ENCODE measurements at places on chromosomes 1 and 21.

GRCh38 chr21:43757601-43758000, 18.5 kb downstream of the CSTB start:
- no peak for DNase-seq

GRCh38 chr1:91555821-91556531, 55.3 kb downstream of the CDC7 start:
- DNase-seq: no peak

DNA sequence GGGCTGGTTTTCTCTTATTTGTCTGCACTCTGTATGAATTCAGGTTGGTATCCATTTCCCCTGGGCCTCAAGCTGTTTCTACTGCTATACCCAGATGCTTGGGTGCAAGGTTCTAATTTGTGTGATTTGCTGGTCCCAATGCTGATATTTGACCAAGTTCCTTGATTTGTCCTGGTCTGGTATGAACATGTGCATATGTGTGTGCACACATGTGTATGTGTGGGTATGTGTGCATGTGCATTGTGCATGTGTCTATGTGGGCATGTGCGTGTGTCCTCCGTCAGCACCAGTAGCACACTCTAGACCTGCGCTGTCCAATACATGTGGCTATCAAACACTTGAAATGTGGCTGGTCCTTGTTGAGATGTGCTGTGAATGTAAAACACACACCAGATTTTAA, 102.4 kb upstream of the TSPAN2 start:
- no peak for DNase-seq

DNA sequence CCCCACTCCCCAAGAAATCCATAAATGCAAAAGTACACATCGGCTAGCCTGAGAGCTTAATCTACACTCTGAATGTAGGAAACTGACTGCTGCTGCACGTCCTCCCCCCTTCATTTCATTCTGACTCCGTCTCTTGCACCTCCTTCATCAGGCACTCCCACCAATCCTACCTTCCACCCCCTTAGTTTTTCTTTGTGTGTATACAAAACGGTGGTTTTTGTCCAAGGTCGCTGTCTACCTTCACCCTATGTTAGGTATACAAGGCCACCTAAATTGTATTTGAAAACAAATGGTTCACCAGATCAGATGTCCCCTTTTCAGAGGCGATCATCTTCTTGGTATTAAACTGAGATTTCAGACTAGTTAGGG, 1.9 kb downstream of the WDR26 start:
- no peak for DNase-seq

GRCh38 chr21:28952686-28953085, 40.0 kb downstream of the LTN1 start:
- no peak for DNase-seq

- DNase-seq: no peak
Measured at GRCh38 chr1:26102526-26102925, 9.1 kb upstream of the PDIK1L start.

DNA sequence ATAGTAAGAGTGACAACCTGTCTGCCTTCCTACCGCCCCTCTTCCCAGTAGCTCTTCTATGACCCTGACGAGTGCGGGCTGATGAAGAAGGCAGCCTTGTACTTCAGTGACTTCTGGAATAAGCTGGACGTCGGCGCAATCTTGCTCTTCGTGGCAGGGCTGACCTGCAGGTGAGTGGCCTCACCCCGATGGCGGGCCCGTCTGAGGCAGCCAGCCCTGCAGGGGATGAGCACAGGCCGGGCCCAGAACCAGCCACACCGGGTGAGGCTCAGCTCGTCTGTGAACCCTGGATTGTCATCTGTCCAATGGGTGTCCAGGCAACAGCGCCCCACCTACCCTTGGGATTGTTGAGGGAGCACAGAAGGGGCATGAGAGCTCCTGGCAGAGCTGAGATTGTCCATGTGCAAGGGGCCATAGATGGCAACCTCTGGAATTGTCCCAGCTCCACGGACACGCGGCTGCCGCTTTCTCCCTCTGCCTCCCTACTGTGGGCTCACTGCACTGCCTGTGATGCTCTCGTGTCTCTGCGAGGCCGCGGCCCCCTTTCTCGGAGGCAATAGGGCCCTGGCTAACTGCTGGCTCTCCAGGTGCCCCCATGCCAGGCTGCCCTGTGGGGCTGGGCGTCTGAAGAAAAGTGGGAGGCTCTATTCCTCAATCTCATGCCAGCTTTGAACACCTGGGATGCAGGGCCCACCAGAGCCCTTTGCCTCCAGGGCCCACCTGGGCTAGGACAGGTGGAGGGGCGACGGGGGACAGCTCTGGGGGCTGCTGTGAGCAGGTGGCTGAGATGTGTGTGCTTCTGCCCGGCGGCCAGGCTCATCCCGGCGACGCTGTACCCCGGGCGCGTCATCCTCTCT, 50.0 kb upstream of the LRRC3 start:
- no peak for DNase-seq

GRCh38 chr1:106700211-106700610, 356.3 kb upstream of the PRMT6 start:
- DNase-seq: no peak

DNA sequence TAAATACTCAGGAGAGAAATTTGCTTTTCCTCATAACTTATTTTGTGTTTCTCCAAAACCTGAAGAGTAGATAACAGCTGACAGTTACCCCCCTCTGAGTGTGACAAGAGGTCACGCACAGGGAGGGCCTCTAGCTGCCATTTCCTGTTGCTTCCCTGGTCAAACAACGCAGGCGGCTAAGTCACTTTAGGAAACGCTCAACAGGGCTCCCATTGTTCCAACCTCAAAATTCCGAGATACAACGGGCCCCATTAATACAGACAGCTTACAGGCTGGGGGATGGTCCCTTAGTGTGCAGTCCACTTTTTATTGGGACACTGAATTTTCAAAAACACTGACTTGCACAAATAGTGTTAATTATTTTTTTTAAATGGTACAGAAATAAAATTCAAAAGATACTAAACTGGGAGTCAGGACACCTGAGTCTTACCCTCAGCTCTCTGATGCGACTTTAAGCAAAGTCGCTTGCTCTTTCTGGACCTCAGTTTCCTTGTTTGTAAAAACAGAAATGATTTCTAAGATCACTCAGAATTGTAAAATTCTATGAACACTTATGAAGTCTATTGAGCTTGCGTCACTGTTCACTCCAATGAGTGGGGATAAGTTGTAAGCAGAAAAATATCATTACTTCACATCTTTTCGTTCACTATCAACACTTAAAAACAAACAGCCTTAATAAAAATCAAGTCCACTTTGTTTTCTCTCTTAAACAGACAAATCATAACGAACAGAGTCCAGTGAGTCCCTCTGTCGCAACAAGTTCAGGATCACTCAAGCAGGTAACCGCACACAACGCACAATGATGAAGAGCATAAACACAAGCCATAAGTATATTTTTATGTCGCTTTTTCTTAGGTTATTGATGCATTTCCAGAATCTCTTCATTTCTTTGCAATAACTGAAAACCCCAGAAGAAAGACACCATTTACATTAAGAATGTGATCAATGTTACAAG, 13.5 kb downstream of the LZIC start:
- no peak for DNase-seq

GRCh38 chr21:15560383-15561056, 169.3 kb upstream of the USP25 start:
- no peak for DNase-seq

GRCh38 chr1:72942008-72942407, 659.7 kb upstream of the NEGR1 start:
- no peak for DNase-seq

DNA sequence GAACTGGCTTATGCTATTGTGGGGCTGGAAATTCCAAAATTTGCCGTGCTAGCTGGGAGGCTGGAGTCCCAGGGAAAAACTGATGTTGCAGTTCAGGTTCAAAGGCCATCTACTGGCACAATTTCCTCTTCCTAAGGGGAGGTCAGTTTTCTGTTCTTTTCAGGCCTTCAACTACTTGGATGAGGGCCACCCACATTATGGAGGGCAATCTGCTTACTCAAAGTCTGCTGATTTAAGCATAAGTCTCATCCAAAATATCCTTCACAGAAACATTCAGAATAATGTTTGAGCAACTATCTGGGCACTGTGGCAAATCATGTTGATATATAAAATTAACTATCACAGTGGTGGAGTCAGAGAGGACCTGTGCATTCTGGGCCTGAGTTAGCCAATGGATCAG, 21.2 kb upstream of the PTGFR start:
- DNase-seq: no peak

All from keratinocyte (primary cell).